T-helper 17 cell (primary cell): ENCODE measurements at places on chromosomes 6 and 20. TPM values are rescaled to one million over a fixed set of nuclear protein-coding genes. Genes with fewer than 3 reads are reported as not detected.

GRCh38 chr6:34888874-34889555 is at the start of gene ANKS1A:
Gene ANKS1A, plus strand, starts transcription at chr6:34889255. Its CDS starts 148 bp downstream, at chr6:34889403.
- peak; percentile 92 for DNase-seq

DNA sequence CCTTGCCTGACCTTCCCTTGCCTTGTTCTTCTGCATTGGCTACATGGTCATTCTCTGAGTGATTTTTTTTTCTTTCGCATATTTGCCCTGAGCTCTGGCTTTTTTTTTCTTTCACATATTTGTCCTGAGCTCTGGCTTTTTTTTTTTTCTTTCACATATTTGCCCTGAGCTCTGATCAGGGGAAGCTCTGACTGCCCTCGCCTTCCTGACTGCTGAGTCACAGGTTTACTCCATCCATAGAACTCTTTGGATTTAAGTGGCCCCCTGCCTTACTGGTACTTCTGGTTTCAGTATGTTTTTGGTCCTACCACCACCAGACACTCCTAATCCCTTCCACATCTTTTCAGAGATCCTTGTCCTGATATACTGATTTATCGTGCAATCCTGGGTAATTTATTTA is 201.1 kb downstream of the OGFRL1 start:
- DNase-seq, result no peak

GRCh38 chr6:89509777-89510281 is 76.9 kb downstream of the ANKRD6 start:
- no peak for DNase-seq

- DNase-seq, result no peak
These were observed 87.1 kb downstream of the BACH2 start for GRCh38 chr6:90209527-90209926.

DNA sequence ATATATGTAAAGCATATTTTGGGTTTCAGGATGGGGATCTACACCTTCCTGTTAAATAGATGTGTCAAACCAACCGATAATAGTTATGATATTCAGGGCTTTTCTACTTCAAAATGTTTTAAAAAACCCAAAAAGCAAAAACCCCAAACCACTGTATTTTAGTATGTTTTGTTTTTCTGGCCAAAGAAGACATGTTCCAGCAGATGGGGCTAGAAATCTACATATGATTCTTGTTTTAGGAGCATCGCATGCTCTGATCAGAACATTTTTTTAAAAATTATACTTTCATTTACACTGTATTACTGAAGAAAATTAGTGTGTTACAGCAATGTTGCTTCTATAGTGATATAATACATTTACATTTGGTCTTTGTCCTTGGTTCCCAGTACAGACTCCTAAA is 11.0 kb downstream of the RMND1 start:
- DNase-seq, result no peak

CHD6 gene
- total RNA-seq, result 87.0 TPM
